ENCODE measurements at places on chromosomes 2 and 18.

- no peak for DNase-seq
Measured at GRCh38 chr2:38098421-38099098, 22.6 kb upstream of the CYP1B1 start.

GRCh38 chr2:3223080-3223923 is 154.3 kb downstream of the EIPR1 start:
- DNase-seq, result no peak

DNA sequence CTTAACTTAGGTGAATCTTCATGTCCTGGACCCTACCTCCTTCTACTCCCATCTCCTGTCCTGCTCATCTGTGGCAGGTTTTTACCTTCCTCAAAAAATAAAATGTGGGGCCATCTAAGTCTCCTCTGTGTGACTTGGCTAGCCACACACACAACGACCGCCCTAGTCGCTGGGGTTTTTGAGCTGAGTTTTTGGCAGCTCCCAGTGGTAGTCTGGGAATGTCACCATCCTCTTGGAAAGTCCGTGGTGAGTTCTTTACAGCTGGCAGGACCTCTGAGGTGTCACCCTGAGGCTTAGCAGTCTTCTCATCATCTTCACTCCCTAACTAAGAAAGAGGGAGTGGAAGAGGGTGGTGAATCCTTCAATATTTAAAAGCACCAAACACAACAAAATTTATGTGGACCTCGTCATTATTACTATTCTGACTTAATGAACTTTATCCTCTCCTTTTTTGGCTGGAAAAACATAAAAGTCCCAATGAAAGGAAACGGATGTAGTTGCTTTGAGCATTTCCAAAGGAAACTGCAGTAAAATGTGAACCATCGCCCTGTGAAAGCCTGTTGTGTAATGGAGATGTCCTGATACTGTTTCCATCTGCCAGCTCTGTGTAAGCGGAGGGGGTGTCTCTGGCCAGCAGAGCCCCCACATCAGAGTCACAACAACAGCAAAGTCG is 78.6 kb downstream of the VAPA start:
- DNase-seq, result no peak

DNA sequence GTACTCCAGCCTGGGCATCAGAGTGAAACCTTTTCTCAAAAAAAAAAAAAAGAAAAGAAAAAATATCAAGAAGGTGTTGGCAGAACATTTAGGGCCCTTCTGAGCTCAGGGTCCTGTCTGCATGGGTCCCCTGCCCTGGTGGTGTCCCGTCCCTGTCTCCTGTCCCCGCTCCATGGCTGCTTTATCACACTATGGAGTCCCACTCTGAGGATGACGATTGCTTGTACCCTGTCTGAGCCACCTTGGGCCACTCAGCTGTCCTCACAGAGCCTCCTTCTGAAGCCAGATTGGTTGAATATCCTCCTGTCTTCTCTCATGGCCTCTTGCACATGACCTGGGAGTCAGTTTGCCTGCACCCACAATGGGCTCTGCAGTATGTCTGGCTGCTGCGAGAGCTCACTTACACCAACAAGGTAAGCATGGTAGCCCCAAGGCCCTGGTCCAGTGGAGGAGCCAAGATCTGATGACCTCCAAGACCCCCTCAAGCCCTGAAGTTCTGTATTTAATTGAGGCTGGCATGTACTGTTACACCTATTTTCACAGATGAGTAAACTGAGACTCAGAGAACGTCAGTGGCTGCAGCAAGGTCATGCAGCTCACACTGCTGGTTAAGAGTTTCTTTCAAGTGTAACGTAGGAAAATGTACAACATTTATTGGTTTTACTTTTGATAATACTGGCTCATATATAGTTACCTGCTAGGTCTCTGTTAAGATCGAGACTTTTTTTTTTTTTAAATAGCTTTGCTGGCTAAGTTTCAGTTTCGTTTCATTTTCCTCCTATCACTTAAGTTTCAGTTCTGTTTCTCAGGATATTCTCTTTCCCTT is 16.9 kb upstream of the ZCCHC2 start:
- DNase-seq, result no peak

- no peak for DNase-seq
Measured at GRCh38 chr2:10534514-10535250, 86.6 kb upstream of the ODC1 start.

GRCh38 chr2:43041661-43042360 is 184.6 kb downstream of the ZFP36L2 start:
- no peak for DNase-seq

GRCh38 chr2:132923787-132924186 is 253.8 kb upstream of the LYPD1 start:
- DNase-seq, result no peak

- no peak for DNase-seq
Measured at GRCh38 chr2:9244985-9245544, 38.5 kb downstream of the ASAP2 start.

DNA sequence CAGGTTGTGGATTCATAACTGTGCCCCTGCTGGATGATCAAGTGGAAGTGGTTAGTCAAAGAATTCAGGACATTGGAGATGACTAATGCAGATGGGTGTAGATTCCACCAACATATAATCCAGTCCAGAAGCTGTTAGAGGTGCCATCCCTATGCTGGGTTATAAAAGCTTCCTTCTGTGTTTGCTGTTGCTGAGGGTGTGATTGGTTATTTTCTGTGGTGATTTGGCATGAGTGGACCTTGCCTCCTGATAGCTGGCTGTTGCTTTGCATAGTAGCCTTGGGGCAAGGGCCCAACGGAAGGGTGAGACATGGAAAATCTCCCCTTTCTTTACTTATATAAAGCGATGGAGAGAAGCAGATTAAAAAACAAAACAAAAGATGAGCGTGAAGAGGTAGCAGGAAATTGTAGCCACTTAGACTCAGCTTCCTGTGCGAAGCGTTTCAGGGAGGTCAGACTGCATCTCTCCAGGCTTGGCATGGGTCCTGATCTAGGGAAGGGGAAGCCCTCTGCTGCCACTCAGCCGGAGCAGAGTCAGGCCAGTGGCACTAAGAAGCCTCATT is 190.4 kb downstream of the FMNL2 start:
- peak; percentile 6 for DNase-seq

- no peak for DNase-seq
Measured at GRCh38 chr18:55382277-55382805, 205.7 kb downstream of the TCF4 start.

DNA sequence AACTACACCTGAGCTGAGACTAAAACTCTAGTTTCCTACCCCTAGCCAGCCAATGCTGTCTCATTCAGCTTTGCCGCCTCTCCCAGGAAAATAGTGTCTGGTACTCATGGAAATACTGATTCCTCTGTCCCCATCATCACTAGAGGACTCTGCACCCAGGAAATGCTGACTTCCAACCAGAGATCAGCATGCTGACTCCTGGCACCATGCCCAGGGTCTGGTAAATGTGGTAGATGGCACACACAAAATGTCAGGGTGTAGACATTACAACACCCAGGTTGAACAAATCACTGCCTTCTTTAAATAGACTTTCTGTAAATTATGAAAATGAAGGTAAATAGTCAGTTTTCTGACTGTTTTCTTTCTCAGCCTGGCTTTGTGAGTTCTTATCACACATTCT is 307.3 kb upstream of the CHAC2 start:
- DNase-seq, result peak; percentile 26

- no peak for DNase-seq
Measured at GRCh38 chr2:202051499-202052161, 18.0 kb downstream of the FZD7 start.

DNA sequence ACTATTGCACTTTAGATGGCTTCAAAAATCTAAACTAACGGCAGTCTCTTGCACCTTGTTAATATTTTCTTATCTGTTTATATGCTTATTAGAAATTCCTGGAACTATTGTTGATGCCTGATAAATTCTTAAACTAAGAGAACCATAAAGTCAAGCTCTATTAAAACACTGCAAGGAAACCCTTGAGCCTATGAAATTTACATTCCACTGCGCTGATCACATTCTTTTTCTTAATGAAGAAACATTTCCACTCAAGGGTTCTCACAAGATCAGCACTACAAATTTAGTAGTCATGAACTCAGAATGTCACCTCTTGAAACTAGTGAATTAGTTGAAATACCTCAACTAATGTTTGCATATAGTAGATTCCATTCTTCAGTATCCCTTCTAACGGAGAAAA is 331.8 kb upstream of the SLC8A1 start:
- no peak for DNase-seq

DNA sequence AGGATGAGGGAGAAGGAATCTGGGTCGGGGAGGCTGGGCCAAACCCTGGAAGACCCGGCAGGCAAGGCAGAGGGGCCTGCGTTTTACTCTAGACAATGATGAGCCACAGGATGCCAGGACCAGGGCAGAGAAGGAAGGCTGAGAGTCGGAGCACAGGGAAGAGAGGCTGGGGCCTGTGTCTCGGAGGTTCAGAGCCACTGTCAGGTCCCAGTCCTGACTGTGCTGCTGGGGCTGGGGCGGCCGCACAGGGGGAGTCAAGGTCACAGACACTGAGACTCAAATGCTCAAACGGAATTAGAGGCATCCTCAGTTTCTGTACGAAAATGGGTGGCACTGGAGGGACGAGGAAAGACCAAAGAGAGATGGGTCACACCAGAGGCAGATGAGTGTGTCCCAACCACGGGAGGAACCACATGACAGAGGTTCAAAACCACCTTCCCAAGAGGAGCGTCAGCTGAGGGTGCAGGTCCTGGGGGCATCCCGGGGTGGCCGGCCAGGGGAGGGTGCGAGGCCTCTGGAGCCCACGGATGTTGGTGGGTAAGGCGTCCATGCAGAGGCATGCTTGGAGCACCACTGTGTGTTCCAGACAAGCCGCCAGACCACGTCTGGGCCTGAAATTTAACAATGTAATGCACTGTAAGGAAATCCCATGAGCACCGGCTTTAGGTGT is 14.7 kb downstream of the HDAC4 start:
- DNase-seq, result no peak

GRCh38 chr2:235737840-235738239 is 244.0 kb downstream of the AGAP1 start:
- no peak for DNase-seq

GRCh38 chr2:157364257-157364974 is 38.8 kb upstream of the ERMN start:
- no peak for DNase-seq

DNA sequence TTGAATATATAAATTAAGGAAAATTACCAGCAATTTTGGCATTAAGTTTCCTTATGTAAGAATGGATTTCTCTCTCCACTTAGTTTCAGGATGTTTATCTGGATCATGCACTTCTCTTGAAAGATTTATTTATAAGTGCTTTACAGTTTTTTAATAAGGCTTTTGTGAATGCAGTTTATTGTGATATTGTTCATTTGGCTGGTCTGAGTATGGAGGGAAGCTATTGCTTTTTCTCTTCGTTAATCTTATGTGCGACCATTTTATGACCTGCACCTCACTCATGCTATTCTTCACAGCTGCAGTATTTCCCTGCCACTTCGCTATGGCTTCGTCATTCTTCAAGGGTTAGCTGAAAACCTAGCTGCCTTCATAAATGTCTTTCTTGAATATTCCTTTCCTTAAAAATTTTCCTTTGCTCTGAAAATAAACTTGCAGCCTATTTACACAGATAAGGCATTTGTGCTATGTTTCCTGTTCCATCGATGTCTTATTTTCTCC is 233.4 kb downstream of the SOCS6 start:
- peak; percentile 25 for DNase-seq

GRCh38 chr2:149648282-149649030 is 60.9 kb upstream of the MMADHC start:
- no peak for DNase-seq

DNA sequence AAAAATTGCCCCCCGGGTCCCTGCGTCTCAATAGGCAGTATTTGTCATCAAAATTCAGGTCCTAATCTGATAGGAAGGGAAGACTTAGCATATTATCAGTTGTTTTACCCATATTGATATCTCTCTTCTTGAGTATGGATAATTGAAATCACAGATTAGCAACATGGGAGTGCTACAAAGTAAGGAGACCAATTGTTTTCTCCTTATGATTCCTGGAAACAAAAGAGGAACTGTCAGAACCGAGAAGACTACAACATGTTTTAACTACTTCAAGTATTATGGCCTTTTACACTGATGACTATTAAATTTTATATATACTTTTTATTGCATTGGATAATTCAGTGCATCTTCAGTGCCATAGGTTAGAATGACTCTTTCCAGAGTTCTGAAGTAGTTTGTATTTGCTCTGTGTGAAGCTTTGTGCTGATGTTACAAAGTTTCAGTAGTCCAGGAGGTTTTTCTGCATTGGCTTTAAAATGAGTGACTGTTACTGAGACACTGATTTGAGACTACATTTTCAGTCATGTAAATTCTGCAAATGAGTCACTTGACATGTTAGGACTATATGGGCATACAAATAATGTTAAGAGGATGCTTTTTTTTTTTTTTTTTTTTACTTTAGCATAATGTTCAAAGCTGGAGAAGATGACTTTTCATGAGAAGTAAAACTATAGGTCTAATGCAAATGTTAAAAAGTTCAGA is 19.7 kb upstream of the TLK1 start:
- no peak for DNase-seq

Measured in NCI-H2081 (cell line).